ENCODE measurements at places on chromosomes 5 and 9.

DNA sequence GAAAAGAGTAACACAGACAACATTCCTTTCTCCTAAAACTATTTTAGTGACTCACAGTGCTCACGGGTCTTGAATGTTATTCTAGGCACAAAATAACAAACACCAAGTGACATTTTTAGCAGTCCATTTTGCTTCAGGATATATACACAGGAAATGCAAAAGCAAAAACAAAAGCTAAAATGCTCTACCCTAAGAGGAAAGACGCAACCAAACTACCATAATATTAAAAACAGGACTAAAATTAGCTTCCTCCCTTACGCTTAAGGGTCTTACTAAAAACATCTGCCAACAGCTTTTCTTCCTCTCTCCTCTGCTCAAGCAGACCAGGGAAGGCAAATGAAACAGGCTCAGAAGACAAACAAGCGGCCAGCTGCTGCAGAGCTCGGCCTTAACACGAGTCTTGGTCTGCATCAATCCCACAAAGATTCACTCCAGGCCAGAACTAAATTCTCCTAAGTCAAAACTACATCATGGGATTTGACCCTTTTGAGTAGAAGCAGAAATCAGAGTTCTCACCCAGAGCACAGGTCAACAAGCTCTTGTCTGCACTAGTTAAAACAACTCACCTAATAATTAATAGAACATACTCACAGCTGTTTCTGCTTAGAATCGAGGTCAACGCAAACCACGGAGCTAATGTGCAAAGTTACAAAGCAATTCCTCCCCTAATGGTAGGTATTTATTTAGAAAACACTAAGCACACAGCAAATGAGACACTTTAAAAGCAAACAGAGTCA lies 62.3 kb downstream of the RAPGEF1 start:
- DNase-seq: peak; percentile 72

GRCh38 chr5:33608344-33609041 lies 167.7 kb downstream of the TARS1 start:
- DNase-seq: no peak

DNA sequence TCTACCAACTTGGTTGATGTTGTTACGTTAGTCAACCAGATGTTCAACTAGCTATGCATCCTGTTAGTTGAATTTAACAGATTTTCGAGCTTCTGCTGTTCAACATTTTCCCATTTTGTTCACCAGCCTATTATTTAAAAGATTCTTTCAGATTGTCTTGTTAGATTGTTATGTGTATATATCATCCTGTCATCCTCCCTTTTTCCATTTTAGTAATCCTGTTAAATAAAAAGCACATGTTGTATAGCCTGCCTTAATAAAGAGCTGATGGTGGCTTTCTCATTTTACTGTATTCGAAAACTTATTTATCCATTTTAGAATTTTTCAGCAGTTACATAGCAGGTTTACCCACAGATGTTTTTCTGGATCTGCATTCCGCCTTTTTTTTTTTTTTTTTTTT lies 4.3 kb downstream of the TMEFF1 start:
- DNase-seq: no peak

DNA sequence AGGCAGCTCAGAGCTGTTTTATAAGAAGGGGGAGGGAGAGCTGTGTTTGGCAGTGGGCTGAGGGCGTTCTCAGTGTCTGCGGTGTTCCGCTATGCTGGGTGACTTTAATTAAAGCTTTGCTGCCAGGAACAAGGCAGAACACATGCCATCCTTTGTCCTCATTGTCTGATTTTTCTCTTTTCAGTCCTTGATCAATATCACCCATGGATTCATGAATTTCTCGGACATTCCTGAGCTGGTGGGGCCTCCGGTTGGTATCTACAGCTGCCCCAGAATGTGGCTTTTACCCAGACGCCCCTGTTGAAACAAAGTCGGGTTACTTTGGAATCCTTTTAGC lies 66.5 kb upstream of the TGFBR1 start:
- peak; percentile 82 for DNase-seq

- no peak for DNase-seq
These were observed 120.0 kb upstream of the IRX1 start for GRCh38 chr5:3475674-3476073.

DNA sequence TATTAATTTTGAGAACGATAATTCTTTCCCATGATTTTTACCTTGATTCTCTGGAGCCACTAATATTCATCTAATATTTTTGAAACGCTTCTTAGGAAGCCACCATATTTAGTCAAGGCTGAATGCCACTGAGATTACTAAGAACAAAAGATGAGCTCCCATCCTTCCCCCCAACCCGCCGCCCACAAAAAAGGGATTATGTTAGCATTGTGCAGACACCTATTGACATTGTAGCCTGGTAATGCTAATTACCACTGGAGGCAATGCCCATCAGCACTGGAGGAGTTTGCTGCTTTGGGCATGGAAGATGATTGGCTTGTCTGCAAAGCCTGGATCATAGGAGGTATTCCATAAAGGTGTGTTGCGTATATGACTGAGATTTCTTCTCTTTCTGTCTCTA lies 739.1 kb upstream of the WWC1 start:
- no peak for DNase-seq

DNA sequence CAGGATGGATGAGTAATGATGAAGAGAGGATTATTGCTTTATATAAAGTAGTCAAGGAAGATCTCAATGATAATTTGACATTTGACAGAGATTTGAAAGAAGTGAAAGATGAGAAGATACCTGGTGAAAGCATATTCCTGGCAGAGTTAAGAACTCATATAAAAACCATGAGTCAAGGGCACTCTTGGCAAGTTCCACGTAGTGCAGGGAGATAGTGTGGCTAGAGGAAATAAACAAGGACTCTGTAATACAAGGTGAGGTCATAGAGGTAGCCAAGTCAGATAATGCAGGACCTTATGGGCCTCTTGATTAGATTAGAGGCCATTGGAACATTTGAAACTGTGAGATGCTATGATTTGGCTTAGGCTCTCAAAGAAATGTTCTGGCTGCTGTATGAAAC lies 72.3 kb downstream of the HCN1 start:
- DNase-seq: no peak

DNA sequence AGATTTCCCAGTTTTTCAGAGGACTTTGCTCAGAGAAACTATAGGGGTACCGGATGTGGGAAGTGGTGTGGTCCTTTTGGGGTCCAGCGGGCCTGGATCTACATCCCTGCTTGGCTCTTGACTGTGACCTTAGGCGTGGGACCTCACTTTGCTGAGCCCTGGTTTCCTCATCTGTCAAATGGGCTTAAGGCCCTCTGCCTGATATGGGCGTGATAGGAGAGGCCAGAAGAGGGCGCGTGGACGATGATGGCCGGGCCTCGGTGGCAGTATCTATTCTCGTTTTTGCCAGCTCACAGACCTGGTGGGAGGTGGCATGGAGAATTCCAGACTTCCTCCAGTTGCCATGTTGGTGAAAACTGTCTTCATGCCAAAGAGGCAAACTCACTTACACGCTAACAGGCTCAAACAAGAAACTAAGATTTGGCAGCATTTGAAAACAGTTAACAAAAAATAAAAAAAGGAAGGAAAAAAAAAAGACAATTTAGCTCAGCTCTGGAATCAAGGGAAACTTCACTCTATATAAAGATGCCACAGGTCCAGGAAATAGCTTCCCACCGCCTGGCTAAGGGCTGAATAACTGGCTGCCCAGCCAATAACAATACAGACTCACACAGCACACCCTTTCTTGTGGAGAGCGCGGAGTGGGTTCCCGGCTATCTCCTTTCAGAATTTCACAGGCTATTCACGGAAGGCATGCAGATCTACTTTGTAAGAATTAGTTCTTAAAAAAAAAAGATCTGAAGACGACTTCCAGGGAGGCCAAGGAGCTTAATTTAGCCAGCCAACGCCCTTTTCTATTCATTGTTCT lies 1.7 kb downstream of the SH3PXD2B start:
- peak; percentile 89 for DNase-seq

- DNase-seq: no peak
These were observed 5.3 kb downstream of the PRELID2 start for GRCh38 chr5:145829708-145830361.

- no peak for DNase-seq
These were observed 19.9 kb downstream of the AFF4 start for GRCh38 chr5:132943362-132944022.

DNA sequence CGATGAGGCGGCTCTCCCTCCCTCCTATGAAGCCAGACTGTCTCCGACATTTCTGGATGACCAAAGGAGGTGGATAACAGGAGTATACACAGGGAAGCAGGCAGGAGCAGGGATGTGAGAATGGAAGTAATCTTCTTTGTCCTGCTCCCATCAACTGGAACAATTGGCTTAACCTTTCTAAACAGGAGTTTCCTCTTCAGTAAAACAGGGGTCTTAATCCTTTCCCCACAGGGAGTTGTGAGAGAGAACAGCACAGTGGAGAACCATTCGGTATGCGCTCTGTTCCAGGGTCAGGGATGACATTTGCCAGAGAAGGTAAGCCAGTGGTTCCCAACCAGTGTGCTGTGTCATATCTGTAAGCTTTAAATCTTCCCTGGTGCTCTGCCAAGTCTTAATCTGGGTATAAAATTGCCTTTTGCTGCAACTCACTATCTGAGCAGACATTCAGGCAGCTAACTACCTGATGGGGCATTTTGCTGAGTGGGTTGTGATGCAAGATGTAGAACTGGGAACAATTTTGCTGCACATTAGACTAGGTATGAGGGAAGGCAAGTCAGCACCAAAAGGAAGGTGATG lies 294.8 kb upstream of the KIF2A start:
- DNase-seq: no peak

DNA sequence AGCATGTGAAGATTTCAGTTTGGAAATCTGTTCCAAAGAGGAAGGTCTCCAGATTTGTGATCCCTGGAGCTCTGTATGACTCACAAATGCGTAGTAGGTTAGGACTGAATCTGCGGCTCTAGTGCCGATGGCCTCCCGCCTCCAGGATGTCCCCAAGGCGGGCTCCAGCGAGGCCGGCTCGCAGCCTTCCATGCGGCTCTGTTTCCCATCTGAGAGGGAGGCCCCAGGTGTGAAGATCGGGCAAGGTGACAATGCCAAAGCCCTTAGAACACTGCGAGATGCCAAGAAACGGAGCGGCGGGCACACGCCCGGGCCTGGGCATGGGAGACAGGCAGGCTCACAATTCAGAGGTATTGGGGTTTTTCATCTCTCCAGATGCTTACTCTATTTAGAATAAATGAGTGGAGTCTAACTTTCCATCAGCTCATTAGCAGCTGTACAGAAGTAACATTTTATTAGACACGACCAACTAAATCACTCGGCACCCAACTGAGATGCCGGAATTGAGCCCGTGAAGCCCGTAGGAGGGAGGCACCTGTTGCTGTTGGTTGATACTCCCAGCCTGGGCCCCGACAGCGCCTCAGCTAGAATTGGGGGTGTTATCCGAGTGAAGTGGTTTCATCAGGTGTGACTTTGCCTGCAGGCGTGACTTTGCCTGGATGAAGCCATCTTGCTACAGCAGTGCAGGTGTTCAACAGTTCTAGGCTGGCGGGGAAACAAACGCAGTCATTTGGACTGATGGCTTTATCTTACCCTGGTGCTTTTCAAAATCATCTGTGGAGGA lies 7.4 kb upstream of the MRPS2 start:
- DNase-seq: no peak

- DNase-seq: no peak
These were observed 72.7 kb downstream of the SMIM23 start for GRCh38 chr5:171858303-171858702.

DNA sequence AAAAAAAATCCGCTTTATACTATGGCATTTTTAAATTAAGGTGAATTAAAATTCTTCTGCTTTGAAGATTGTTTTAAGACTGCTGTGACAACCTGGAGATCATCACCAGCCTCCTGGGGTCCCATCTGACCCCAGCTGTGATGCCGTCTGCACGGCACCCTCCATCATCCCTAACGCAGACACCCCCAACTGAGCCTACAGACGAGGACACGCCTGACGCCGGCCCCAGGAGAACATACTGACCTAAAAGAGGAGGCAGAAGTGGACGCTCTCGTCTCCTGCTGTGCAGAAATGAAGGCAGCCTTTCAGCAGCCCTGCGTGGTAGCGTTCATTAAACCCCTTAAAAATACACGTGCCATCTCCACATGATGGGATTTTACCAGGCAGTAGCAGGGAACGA lies 125.6 kb upstream of the PPP1R26 start:
- no peak for DNase-seq

DNA sequence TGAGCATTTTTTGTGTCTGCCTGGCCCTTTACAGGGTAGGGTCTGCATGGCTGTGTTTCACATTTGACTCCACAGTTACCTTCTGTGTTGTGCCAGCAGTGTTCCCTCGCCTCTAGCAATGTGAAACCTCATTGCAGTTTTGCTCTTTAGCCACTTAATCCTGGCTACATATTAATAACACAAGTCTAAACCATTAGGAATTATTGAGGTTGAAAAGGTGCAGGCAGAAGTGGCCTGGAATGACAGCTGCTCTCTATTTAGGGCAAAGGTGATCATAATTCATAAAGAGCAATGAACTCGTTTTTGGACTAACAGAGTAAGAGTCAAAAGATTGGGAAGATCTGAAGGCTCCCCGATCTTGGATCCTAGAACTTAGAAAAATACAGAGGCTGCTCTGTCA lies 176.7 kb upstream of the RAD23B start:
- no peak for DNase-seq

DNA sequence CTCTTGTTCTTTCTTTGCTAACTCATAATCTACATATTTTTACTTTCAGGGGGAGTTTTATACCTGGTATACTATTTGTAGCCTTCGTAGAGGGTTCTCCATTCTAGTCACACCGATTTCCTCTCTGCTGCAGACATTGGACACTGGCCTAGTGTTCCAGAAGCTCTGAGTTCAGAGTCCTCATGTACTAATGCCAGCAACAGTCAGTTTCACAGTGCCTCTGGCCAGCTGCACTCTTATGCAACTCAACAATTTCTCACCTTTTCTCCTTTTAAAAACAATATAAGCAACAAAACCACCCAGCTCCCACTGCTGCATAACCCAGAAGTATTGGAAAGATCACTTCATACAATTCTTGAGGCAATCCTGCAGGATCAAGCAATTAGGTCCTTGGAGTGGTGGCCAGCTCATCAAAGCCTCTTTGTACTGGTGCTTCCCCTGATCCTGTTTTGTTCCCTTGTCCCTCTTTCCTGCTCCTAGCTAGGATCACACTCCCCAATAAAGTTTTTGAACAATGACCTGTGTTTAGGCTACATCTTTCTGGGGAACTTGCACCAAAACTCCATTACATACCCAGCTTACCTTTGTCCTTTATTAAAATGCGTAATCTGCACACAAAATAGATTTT lies 98.1 kb upstream of the TUT7 start:
- DNase-seq: no peak

GRCh38 chr9:114310471-114311450 lies 12.1 kb upstream of the ORM1 start:
- no peak for DNase-seq

- DNase-seq: peak; percentile 79
These were observed 345.7 kb upstream of the WWC1 start for GRCh38 chr5:167945542-167946384.

GRCh38 chr9:38181232-38181631 lies 112.2 kb upstream of the SHB start:
- DNase-seq: no peak

GRCh38 chr5:171968531-171968930 lies 37.9 kb downstream of the FBXW11 start:
- no peak for DNase-seq

DNA sequence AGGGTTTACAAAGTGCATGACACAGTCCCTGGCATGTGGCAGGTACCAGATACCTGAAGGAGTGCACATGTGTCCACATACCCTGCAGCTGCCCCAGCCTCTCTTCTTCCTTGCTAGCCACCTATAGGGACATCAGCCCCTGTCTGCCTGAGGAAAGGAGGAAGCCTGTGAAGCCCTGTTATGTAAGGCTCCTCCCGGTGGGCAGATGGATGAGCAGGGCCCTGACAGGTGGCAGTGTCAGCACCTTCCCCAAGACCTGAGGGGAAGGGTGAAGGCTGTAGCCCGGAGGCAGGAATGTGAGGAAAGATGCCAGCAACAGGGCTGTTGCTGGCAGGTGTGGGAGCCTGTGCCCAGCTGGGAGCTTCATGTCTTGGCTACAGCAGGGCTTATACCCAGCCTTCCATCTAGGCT lies 21.7 kb downstream of the TCF7 start:
- no peak for DNase-seq

All from astrocyte of the hippocampus (primary cell).